ENCODE measurements at places on chromosomes 7 and 10. TPM values are rescaled to one million over a fixed set of nuclear protein-coding genes. Genes with fewer than 3 reads are reported as not detected.

DNA sequence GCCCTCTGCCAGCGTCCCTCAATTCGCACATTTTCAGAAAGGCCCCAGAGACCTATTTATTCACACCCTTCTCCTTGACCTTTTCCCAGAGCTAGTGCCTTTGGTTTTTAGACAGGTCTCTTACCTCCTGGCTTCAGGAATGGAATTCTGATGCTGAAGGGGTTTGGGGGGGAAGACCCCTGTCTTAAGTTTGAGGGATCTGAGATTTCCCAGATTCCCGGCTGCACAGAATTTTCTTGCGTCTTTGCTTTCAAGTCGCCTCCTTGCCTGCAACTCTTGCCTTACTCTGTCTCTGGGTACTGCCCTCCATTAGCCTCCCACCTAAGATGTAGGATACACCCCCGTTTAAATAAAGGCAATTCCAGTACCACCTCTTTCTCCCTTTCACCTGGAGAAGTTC lies 1.9 kb downstream of the GATA3 start:
- DNase-seq = peak; percentile 65

DNA sequence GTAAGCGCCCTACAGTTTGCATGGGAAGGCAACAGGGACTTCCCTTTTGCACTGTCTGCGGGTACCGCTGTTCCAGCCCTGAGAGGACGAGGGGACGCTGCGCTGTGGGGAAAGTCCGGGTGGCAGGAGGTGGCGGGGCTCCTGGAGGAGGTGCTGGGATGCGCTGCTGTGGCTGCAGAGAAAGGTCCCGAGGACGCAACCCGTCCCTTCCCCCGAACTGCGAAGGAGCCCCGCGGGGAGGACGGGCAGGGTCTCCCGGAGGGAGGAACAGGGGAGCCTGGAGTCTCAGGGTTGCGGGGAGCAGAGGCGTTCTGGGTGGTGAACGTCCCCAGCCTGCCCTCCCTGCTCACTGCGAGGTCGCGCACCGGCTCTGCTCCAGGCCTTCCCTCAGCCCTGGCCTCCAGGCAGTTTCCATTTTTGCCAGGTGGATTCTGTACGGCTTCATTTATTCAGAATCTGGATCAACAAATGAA lies 91.6 kb downstream of the CXCL12 start:
- peak; percentile 25 for DNase-seq

Gene GHRHR
- total RNA-seq = not detected

DNA sequence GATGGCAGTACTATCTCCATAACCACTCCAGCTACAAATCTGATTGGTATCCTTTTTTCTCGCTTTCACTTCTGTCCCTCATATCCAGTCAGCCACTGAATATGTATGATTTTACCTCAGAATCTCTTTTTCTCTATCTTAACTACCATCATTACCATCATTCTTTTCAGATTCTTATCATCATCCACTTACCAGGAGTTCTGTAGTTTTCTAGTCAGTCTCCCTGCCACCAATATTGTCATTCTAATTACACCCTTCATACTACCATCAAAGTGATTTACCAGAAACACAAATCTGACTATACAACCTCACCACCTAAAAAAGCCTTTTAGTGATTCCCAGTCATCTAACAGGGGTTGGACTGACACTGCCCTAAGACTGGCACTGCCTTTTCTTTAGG lies 64.9 kb upstream of the TMEM140 start:
- no peak for DNase-seq

Gene LRRC61
- total RNA-seq = 27.5 TPM

GRCh38 chr10:55410415-55410885 lies 609.4 kb upstream of the PCDH15 start:
- DNase-seq = no peak

DNA sequence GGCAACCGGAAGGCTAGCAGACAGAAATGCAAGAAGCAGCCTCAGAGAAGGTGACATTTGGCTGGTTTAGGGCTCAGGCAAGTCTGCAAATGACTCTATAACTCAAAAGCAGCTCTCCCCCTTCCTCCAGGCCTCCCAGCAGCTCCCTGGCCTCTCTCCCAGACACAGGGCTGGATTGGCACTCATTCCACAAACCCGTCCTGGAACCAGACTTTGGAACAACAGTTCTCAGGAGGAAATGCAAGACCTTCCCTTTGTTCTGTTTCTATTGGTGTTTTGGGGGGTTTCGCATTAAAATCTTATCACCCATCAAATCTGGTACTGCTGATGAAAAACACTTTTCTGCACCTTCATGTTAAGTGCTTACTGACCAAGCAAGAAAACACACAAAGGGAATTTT lies 40.3 kb upstream of the EFCAB10 start:
- DNase-seq = no peak

GRCh38 chr7:27188386-27189294 lies 3.6 kb upstream of the HOXA11 start:
- peak; percentile 79 for DNase-seq

Measured in activated CD4-positive, alpha-beta T cell treated with anti-CD3 and anti-CD28 coated beads, Interleukin-2, amount 10 ng/mL, durations not matched to agents 24 days and 14 days (primary cell).